ENCODE measurements at places on chromosomes 2 and 18.

GRCh38 chr18:54358495-54359040 lies 862 bp downstream of the C18orf54 start:
- peak; percentile 10 for DNase-seq

DNA sequence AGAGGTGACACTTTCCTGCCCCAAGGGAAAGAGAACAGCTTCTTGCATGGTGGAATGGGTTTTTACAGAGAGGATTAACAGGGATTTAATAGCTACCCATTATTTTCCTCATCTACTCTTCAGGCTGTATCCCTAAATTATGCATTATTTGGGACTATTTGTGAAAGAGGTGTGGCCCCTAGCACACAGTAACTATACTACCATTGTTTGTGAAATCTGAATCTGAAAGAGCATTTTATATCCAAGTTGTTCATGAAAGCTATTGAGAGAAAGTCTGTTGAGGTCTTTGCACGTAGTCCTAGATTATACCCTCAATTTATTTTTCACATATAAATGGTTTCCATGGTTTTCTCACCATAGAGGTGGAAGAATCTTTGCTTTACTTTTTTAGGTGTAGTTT lies 78.1 kb downstream of the SPTBN1 start:
- no peak for DNase-seq

- no peak for DNase-seq
Observed at GRCh38 chr2:74693668-74694067, 39.6 kb downstream of the SEMA4F start.

GRCh38 chr2:39816845-39817244 lies 37.8 kb upstream of the THUMPD2 start:
- DNase-seq: no peak

DNA sequence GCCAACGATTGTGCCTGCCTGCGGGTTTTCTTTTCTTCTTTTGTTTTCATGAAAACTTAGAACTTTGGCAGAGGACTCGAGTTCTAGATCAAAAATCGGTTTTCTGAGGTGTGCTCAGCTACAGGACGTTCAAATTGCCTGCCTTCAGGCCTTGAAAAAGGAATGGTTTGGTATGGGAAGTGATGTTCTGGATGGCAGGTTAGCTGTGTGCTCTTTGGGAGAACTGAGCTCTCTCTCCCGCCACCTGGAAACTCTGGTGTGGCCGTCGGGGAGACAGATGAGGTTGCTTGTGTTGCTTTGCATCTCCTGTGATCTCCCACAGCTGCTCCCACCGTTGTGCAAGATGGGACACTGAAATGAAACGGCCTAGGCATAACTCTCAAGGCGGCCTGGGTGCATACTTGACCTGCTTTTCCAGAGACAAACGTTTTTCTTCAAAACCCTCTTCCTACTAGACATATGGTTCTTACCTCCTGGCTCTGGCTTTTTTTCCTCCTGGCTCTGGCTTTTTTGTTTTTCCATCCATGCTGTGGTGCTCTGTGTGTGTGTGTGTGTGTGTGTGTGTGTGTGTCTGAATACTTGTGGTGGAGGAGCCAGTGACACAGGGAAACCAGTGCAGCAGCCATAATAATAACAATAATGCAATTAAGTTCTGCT lies 2.0 kb downstream of the FMNL2 start:
- peak; percentile 31 for DNase-seq
